Hypothalamus (tissue), 51 donors: ENCODE measurements at places on chromosomes 3 and 15.

GRCh38 chr3:186128158-186128557 is 19.3 kb upstream of the ETV5 start:
- DNase-seq = no peak

- no peak for DNase-seq
These were observed 237.8 kb upstream of the GADL1 start for GRCh38 chr3:31132132-31132769.

DNA sequence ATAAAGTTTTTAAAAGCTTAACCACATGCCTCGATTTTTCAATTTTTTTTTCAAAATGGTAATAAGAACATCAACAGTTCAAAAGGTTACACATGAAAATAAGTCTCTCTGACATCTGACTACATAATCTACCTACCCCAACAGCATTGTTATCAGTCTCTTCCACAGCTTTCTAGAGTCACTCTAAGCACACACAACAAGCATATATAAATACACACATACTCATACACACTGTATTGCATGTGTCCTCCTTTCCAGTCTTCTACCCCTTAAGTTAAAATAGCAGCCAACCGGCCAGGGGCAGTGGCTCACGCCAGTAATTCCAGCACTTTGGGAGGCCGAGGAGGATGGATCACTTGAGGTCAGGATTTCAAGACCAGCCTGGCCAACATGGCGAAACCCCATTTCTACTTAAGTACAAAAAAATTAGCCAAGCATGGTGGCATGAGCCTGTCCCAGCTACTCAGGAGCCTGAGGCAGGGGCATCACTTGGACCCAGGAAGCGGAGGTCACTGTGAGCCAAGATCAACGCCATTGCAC is 12.2 kb downstream of the TBL1XR1 start:
- no peak for DNase-seq

DNA sequence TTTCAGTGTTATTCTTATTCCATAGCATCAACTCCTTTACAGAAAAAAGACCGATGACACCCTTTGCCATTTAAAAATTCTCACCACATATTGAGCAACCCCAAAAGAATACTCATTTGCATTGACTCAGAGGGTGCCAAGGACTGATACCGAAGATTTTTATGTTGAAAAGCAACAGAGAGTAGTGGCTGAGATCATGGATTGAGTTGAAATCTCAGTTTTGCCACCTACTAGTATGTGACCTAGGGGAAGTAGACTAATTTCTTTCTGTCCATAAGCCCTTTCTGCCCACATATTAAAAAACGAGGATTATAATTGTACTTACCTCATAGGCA is 313.9 kb upstream of the SATB1 start:
- no peak for DNase-seq

GRCh38 chr3:160941885-160942494 is 163.2 kb downstream of the B3GALNT1 start:
- no peak for DNase-seq

GRCh38 chr3:53773611-53774368 is 72.4 kb downstream of the CHDH start:
- DNase-seq = no peak

- no peak for DNase-seq
These were observed 9.7 kb downstream of the TRPM7 start for GRCh38 chr15:50676799-50677483.

DNA sequence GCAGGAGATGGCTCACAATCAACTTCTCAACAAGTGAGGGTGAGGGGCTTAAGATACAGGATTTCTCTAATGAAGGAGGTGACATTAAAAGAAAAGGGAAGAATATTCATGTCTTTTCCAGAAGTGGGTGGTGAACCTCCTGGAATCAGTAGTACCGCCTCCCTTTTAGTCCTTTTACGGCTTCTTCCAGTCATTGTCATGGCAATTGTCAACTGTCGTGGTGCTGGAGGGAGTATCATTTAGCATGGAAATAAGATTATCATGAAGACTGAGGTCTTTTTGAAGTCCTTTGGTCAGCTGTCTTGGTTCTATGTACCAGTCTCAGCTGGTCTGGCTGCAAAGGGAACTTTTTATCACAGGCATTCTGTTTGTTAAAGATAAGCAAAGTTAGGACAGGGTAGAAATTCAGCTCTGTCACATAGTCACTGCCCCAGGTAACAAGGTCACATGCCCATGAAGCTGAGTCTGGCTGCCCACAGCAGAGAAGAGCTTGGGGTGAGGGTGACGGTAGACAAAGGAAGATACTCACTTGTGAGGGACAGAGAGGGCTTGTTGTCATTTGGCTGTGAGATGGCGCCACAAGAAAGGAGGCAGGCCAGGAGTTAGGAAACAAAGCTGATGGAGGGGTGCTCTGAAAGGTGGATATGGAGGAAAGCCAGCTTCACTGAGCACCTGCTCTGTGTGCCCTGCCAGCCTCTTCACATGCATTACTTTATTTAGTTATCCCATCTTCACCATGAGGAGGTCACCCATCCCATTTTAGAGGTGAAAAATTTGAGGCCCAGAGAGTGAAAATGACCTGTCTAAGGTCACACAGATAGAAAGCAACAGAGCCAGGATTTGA is 228.2 kb upstream of the TRIM42 start:
- no peak for DNase-seq

GRCh38 chr15:56383010-56383409 is 17.8 kb downstream of the TEX9 start:
- DNase-seq = no peak

- no peak for DNase-seq
These were observed 115.7 kb downstream of the TMEM266 start for GRCh38 chr15:76175442-76175841.

- DNase-seq = no peak
These were observed 4.7 kb downstream of the KBTBD13 start for GRCh38 chr15:65081270-65081669.

- no peak for DNase-seq
These were observed 22.5 kb upstream of the BFSP2 start for GRCh38 chr3:133377396-133377795.

DNA sequence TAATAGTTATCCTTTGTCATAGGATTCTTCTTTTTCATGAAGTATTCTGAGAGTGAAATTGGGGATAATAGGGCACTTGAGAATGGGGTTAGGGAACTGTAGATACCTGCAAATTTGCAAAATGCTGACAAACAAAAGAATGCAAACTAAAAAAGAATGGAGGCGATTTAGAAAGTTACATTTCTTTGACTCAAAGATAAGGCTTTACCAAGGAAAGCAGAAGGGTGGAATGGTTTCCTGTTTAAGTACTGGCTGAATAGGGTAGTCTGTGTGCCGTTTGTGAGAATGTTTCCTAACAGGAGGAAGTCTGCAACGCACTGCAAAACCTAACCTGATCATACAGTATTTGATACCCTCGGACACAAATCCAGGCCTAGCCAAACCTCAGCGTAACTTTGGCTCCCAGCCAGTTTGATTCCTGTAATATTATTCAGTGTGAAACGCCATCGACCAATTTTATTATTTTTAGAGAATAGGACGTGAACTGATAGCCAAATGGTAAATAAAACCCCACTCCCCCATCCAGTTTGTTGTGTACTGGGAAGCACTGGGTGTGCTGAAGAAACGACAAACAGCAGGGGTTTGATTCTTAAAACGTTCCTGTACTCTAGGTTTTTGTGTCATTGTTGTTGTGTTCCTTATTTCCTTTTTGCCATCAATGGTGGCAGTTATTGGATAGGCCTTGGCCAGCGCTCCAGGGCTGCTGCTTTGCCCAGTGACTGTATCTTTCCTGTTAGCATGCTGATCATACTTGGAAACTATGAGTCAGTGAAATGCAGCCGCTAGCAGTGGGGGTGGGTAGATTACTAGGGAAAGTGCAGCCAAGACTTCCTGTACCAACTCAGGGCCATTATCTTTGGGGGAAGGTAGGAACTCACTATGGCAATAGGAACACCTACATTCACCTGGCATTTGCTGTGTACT is 148.0 kb upstream of the TBL1XR1 start:
- no peak for DNase-seq

DNA sequence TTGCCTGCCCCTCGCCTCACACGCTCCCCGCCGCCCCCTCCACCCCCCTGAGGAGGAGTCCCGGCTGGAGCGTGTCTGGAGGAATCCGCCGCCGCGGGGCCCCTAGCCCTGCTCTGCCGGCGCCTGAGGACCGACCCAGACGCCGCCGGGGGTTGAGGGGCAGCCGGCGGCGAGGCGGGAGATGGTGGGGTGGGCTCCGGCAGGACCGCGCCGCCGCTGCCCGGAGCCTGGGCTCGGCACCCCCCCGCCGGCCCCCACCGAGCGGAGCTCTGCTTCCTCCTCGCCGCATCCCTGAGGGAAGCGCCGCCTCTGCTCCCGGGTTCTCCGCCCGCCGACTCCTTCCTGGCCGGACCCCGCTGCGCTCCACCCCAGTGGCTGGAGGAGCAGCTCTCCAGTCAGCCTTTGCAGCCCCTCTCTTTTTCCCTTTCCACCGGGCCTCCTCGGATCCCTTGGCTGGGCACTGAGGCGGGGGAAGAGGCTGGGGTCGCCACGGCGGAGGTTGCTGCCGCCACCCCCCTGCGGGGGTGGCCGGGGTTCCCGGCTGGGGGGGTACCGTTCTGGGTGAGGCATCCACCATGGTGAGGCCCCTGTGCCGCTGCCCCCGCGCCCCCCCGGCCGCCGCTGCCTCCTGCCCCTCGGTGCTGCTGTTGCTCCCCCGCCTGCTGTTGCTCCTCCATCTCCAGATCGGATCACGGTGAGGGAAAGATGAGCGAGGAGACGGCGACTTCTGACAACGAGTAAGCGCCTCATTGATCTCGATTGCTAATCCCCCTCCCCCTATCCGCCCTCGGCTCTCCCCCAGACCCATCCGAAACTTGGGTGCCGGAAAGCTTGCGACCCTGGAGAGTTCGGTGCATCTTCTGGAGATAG is at the start of gene SPRED1:
Gene SPRED1, plus strand, starts transcription at position 356 of the 870 bp plus-strand sequence. Its CDS starts 350 bp downstream, at position 706.
- peak; percentile 64 for DNase-seq

GRCh38 chr15:61613729-61614128 is 384.6 kb upstream of the RORA start:
- no peak for DNase-seq
